ENCODE measurements at places on chromosomes 7 and 10.

- no peak for DNase-seq
Measured at GRCh38 chr7:2143450-2143849, 89.3 kb downstream of the MAD1L1 start.

GRCh38 chr10:86001521-86001920 is 365.1 kb downstream of the GRID1 start:
- DNase-seq: no peak

GRCh38 chr10:112565434-112566053 is 118.5 kb downstream of the VTI1A start:
- DNase-seq: no peak

GRCh38 chr10:122140941-122141623 is 130.0 kb upstream of the BTBD16 start:
- DNase-seq: no peak

DNA sequence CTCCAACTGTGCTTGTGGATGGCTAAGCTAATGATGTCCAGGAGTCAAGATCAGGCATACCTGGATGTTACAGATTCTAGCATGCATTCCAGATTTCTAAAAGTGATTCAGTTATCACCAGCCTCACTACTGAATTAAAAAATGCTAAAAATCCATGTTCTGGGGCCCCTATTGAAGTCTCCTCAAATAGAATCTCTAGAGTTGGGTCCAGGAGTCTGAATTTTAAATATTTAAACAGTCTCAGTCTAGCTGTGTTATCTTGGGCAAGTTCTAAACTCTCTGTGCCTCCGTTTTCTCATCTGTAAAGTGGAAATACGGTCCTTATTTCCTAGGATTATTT is 5.0 kb downstream of the ARID5B start:
- no peak for DNase-seq

DNA sequence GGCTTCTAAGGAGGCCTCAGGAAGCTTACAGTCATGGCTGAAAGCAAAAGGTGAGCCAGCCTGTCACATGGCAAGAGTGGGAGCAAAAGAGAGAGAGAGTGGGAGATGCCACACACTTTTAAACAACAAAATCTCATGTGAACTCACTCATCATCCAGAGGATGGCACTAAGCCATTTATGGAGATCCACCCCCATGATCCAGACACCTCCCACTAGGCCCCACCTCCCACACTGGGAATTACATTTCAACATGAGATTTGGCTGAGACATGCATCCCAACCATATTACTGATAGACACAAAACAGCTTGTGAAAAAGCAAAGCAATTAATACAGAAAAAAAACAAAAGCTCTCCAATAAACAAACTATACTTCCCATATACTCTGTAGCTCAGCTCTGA is 210.3 kb downstream of the GALNT17 start:
- no peak for DNase-seq

DNA sequence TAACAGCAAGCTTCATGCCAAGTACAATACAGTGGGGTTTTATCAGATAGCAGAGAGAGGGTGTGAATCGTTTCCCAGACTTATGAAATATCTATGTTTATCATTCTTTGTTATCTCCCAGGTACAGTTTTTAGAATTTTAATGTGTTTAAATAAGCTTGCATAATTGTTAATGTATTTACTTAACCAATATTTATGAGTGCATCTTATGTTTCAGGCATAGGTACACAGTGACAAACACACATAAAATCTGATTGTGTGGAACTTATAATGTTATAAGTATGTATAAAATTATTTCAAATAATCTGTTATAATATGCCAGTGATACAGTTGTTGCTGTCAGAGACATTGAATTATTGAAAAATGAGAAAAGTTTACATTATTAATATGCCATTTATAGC is 1011.4 kb upstream of the C7orf33 start:
- no peak for DNase-seq

GRCh38 chr7:44196450-44196872 is 4.3 kb upstream of the YKT6 start:
- no peak for DNase-seq

- no peak for DNase-seq
Measured at GRCh38 chr7:45394117-45394708, 180.0 kb upstream of the ADCY1 start.

DNA sequence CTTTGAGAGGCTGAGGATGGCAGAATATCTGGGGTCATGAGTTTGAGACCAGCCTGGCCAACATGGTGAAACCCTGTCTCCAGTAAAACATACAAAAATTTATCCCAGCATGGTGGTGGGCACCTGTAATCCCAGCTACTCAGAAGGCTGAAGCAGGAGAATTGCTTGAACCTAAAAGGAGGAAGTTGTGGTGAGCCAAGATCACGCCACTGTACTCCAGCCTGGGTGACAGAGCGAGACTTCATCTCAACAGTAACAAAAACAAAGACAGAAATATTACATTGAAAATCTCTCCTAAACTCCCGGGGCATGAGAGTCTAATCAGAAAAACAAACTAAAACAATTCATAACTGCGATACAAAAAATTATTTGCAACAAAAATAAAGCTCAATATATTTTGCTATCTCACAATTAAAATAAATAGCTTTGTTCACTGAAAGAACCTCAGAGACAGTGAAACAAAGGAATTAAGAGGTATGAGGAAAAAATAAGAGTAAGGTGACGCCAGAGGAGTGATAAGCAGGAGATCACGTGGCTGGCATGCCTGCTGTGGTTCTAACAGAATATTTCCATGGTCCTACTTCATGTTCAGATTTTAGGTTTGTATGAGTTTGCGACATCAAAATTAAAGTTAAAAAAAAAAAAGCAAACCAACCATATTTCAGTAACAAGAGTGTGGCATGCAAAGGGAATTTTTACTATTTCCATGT is 527.7 kb upstream of the POM121L12 start:
- DNase-seq: no peak

DNA sequence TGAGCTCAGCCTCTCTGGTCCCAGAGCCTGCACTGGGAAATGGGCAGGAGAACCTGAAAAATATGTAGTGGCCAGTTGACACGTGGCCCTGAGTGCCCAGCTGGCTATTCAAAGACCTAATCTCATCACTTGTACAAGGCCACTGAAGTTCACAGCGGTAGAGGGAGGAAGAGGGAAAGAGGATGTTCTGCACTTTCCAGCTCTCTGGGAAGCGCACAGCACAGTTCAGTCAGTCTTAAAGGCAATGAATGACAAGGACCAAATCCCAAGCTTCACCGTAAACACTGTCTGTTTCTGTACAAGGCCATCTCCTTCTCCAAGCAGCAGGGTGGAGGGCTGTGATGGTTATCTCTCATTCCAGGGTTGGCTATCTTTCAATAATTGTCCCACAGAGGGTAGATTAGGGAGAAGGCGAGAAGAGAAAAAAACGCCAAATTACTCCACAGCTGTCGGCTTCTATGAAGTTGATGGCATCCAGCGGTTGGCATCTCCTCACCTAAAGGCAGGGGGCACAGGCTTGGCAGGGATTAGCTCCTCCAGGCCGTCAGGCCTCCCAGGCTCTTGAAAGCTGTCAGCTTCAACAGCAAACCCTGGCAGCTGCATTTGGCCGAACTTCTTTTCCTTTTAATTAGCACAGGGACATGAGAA is 10.6 kb downstream of the SFMBT2 start:
- no peak for DNase-seq
